ENCODE measurements at places on chromosomes 7 and 10. TPM values are rescaled to one million over a fixed set of nuclear protein-coding genes. Genes with fewer than 3 reads are reported as not detected.

- H3K27ac ChIP-seq, result no peak overlapping the region
- no peaks in the 10 kb centered on the region for H3K36me3 ChIP-seq
- H3K4me1 ChIP-seq, result peaks cover 12% of the 10 kb centered on the region
These were observed 26.2 kb downstream of the PRKAR2B start for GRCh38 chr7:107070710-107071109.

DNA sequence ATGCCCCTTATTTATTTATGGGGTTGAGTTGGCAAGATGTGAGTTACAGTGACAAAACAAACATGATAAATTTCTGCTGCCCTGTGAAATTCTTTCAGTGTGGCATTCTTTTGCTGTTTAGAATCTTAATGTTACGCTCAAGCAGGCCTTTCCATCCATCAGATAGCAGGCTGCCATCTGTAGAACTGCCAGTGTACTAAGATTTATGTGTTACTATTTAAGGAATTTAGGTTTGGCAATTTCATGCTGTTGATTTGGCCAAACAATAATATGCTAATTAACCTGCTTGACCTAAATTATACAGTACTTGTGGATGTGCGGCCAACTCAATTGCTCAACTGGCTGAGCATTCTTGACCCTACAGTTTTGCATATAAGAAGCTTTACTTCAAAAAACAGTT is 477.7 kb upstream of the TPK1 start:
- no peaks in the 10 kb centered on the region for H3K27me3 ChIP-seq
- no peaks in the 10 kb centered on the region for H3K4me1 ChIP-seq
- no peaks in the 10 kb centered on the region for H3K36me3 ChIP-seq
- H3K4me3 ChIP-seq, result no peak overlapping the region
- H3K27ac ChIP-seq, result no peak overlapping the region

- H3K36me3 ChIP-seq, result no peaks in the 10 kb centered on the region
- H3K27ac ChIP-seq, result no peak overlapping the region
- no peaks in the 10 kb centered on the region for H3K4me1 ChIP-seq
- H3K4me3 ChIP-seq, result no peak overlapping the region
- no peaks in the 10 kb centered on the region for H3K27me3 ChIP-seq
These were observed 609.0 kb upstream of the FOXK1 start for GRCh38 chr7:4073052-4073451.

DNA sequence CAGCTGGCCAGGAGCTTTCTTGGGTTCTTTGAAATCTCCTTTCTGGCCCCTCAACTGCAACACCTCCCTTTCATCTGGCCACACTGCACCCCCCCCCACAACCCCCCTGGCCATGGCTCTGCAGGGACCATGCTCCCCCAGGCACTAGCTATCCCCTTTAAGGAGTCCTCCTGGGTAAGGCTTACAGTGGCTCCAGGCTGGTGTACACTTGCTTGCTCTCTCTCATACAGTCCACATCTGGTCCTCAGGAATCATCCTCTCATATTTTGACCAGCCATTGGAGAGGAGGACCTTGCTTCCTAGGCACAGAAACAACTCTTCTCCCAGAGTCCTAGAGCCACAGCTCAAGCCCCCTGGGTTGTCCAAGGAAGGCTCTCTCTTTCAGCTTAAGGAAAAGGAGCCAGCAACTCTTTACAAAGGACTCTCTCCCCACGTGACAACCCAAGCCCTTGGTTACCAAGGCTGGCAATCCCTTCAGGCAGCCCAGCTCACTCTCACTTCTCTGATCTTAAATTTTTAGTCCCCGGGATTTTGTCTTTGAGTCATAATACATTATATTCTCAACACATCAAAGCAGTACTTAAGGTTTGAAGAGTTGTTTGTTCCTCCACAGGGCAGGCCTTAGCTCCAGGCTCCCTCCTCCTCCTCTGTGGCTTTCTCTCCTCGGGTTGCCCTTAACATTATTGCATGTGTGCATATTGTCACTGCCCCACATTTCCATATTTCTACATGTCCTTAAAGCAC is 9.9 kb downstream of the GARIN1A start:
- DNase-seq, result no peak
- peaks cover 39% of the 10 kb centered on the region for H3K36me3 ChIP-seq
- H3K27me3 ChIP-seq, result no peaks in the 10 kb centered on the region
- no peaks in the 10 kb centered on the region for H3K4me1 ChIP-seq
- H3K4me3 ChIP-seq, result no peak overlapping the region

GRCh38 chr10:96541921-96542320 is 28.2 kb upstream of the TLL2 start:
- no peaks in the 10 kb centered on the region for H3K4me1 ChIP-seq
- no peak for DNase-seq
- H3K4me3 ChIP-seq, result no peak overlapping the region

DNA sequence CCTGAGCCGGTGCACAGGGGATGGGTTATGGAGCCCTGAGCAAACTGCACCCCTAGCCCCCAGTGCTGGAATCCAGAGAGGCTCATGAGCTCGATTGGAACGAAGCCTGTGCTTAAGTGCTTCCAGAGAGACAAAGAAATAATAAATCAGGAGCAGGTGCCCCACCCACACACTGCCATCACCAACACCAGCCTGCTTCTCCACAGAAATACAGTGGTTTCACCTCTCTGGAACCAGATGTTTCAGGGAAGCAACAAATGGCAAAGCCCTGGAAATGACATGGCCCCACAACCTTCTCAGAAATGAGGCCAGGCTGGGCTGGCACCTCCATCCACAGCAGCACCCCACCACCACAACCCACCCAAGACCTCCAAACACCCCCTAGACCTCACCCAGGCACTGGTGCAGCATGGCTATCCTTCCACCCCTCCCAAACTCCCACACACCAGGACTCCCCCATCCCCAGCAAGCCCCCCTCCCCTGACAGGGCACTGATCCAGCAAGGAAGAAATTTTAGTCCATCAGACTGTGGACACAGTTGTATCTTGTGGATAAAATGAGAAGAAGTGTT is 4.1 kb upstream of the SLC18A3 start:
- no peak overlapping the region for H3K4me3 ChIP-seq
- H3K36me3 ChIP-seq, result no peaks in the 10 kb centered on the region
- no peak for DNase-seq
- no peak overlapping the region for H3K27ac ChIP-seq

DNA sequence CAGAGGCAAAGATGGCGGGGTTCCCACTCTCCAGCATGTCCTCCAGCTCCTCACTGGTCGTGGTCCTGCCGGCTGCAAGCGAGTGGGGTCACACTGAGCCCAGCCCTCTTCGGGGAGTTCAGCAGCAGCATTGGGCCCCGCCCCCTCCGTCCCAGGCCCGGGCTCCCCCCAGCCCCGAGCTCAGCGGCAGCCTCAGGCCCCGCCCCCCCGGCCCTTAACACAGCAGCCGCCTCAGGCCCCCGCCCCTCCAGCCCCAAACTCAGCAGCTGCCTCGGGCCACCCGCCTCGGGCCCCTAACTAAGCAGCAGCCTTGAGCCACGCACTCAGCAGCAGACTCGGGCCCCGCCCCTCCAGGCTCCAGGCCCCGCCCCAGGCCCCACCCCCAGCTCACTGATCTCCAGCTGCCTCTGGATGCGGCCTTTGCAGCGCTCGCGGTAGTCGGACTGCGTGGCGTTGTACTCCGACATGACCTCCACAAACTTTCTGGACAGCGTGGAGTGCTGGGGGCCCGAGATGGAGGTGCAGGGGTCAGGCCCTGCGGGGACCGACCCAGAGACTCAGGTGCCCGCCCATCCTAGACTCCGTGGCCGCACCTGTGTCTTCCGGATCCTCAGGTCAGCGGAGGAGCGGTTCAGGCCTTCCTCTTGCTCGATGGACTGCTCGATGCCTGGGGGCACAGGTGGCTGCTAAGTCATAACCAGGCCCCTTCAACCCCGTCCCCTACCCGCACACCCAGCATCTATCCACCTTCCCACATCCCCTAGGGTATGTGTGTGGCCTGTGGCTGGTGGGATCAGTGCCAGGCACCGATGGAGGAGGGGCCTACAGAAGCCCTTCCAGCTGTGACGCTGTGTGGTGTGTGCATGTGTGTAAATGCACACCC is 15.5 kb downstream of the STX1A start:
- H3K27me3 ChIP-seq, result no peaks in the 10 kb centered on the region
- H3K27ac ChIP-seq, result no peak overlapping the region
- no peak for DNase-seq
- no peak overlapping the region for H3K4me3 ChIP-seq
- no peaks in the 10 kb centered on the region for H3K4me1 ChIP-seq

DNA sequence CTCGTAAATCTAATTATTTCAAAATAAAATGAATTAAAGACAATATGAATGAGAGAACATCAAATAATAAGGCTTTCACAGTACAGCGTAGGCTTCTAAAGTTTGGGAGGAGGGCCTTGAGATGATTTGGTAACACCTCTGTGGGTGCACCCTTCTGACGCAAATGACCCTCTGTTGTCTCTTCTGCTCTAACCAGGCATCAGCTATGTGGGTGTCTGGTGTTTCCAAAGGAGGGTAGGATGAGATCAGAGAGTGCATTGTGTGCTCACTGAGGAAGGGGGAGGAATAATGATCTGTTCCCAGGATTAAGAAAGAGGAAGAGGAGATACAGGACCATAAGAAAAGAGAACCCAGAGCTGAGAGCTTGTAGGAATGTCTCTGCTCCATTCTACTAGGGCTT is 420.4 kb downstream of the SDK1 start:
- H3K4me3 ChIP-seq, result no peak overlapping the region
- no peaks in the 10 kb centered on the region for H3K4me1 ChIP-seq
- H3K36me3 ChIP-seq, result no peaks in the 10 kb centered on the region
- H3K27ac ChIP-seq, result no peak overlapping the region
- DNase-seq, result no peak

DNA sequence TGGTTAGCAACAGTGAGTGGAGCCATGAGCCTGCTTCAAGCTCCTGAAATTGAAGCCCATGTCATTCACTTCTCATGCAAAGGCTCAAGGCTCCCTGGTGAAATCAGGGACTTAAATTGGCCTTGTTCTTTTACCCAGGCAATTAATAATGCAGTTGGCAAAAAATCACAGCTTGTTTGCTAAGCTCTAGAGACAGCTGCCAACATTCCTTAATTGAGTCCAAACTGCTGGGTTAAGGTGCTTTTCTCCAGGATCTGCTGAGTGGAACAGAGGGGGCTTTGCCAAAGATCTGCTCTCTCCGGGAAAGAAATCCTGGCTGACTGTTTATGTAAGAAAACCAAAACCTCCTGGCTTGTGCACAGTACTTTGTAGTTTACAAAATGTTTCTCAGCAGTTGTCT is 257.6 kb upstream of the GHITM start:
- no peaks in the 10 kb centered on the region for H3K27me3 ChIP-seq
- no peak for DNase-seq
- H3K4me1 ChIP-seq, result peaks cover 11% of the 10 kb centered on the region
- H3K36me3 ChIP-seq, result no peaks in the 10 kb centered on the region
- H3K27ac ChIP-seq, result no peak overlapping the region
- H3K4me3 ChIP-seq, result no peak overlapping the region

GRCh38 chr7:18792871-18793595 is 297.5 kb downstream of the HDAC9 start:
- no peaks in the 10 kb centered on the region for H3K27me3 ChIP-seq
- H3K4me3 ChIP-seq, result no peak overlapping the region
- H3K4me1 ChIP-seq, result peaks cover 4% of the 10 kb centered on the region
- H3K36me3 ChIP-seq, result no peaks in the 10 kb centered on the region
- no peak overlapping the region for H3K27ac ChIP-seq

DNA sequence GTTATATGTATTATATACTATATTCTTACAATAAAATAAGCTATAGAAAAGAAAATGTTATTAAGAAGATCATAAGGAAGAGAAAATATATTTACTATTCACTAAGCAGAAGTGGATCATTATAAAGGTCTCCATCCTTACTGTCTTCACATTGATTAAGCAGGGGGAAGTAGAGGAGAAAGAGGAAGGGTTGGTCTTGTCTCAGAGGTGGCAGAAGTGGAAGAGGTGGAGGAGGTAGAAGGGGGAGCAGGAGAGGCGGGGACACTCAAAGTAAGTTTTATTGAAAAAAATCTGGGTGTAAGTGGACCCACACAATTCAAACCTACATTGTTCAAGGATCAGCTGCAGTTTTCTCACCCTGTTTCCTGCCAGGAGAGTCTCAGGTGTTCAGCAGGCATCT is 28.9 kb upstream of the ERCC6 start:
- no peak overlapping the region for H3K4me3 ChIP-seq
- no peak overlapping the region for H3K27ac ChIP-seq
- no peaks in the 10 kb centered on the region for H3K36me3 ChIP-seq
- H3K4me1 ChIP-seq, result peaks cover 3% of the 10 kb centered on the region
- DNase-seq, result no peak

DNA sequence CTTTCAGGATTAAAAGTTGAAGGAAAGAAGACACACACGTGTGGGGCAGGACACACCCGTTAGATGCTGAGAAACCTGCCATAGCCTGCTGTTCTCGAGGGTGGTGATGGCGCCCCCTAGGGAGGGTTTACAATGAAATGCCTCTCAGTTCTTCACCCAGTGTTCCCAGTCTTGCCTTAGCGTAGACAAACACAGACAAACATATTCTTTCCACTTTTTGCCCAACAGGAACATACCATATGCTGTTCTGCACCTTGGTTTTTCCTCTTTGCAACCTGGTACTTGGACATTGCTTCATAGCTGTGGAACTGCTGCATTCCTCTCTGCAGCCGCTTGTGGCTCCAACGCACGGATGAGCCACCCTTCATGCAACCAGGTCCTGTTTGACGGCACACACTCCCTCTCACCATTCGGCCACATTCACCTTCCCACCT is 23.3 kb upstream of the HSPA12A start:
- no peak overlapping the region for H3K4me3 ChIP-seq
- no peaks in the 10 kb centered on the region for H3K36me3 ChIP-seq
- H3K27me3 ChIP-seq, result no peaks in the 10 kb centered on the region
- no peak for DNase-seq
- no peaks in the 10 kb centered on the region for H3K4me1 ChIP-seq
- H3K27ac ChIP-seq, result no peak overlapping the region

Gene FXYD4
- not detected for total RNA-seq

Gene ZNF487
- 3.0 TPM for total RNA-seq

Gene SLC18A3
- not detected for total RNA-seq

Measured in heart right ventricle (tissue), 16 donors.